ENCODE measurements at places on chromosomes 3 and 15.

- no peak for DNase-seq
Measured at GRCh38 chr3:60307562-60308199, 943.6 kb downstream of the FHIT start.

DNA sequence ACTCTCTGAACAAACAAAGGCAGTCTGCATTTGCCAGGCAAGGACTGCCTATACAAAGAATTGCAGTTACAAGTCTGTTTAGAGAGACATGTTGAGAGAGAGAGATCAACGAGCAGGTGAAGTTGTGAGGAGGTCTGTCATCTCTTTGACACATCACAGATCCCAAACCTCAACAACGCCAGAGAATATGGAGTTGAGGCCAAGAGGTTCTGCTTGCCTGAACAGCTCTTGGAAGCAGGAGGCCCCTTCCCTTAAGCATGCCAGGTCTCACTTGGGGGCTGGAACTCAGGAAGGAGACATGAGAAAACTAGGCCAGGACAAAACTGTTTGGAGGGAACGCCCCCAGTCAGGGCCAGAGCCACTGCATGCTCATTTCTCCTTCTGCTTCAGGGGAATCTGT lies 22.3 kb upstream of the MUSTN1 start:
- DNase-seq: no peak

- no peak for DNase-seq
Measured at GRCh38 chr3:149000206-149000745, 8.9 kb downstream of the GYG1 start.

- DNase-seq: no peak
Measured at GRCh38 chr15:70237626-70238025, 139.9 kb upstream of the TLE3 start.

DNA sequence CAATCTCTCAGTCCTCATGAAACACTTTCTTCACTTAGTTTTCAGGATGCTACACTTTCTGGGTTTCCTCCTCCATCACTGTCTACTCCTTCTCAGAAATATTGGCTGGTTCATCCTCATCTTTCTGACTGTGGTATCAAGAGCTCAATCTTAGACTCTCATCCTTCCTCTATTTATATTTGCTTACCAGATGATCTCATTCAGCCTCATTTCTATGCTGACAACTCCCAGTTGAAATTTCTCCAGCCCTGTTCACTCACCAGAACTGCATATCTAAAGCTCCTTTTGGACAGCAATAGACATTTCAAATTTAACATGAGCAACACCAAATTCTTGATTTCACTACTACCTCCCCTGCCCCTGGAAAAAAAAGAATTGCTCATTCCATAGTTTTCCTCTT lies 48.0 kb upstream of the FBN1 start:
- DNase-seq: no peak

DNA sequence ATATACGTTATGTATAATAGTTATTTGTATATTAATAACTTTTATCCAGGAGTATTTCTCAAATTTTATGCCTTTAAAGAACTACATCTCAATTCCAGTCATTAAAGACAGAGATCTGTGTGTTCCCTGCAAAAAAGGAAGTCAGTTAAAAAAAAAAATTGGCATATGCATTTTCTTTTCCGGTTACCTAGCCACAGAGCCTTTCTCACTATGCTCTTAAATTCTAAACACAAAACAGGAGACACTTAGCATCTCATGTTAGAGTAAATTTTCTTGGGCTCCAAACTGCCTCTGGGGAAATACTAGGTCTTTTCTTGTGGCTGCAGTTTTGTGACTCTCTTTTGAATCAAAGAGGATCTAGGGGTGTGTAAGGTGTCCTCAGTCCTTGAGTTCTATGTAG lies 105.9 kb downstream of the KCNH8 start:
- DNase-seq: no peak

GRCh38 chr3:27456554-27456953 lies 27.6 kb downstream of the SLC4A7 start:
- no peak for DNase-seq

DNA sequence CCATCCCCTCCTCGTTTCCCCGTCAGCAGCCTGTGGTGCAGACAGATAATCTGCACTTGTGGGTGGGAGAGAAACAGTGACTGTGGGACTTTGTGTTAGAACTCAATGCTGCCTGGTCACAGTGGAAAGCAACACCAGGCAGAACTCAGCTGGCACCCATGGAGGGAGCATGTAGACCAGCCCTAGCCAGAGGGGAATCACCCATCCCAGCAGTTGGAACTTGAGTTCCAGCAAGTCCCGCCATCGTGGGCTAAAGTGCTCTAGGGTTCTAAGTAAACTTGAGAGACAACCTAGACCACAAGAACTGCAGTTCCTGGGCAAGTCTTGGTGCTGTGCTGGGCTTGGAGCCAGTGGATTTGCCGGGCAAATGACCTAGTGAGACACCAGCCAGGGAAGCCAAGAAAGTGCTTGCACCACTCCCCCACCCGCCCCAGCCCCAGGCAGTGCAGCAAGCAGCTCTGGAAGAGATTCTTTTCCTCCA lies 24.4 kb downstream of the ISG20 start:
- DNase-seq: no peak

DNA sequence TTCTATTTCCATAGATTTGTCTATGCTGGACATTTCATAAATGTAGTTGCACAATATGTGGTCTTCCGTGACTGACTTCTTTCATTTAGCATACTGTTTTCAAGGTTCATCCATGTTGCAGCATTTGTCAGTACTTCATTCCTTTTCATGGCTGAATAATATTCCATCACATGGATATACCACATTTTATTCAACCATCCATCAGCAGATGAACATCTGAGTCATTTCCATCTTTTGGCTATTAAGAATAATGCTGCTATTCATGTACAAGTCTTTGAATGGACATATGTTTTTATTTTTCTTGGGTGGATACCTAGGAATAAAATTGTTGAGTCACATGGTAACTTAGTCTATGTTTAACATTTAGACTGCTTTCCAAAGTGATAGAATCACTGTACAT lies 99.3 kb upstream of the RAD18 start:
- DNase-seq: no peak

- DNase-seq: no peak
Measured at GRCh38 chr15:80418892-80419537, 14.8 kb downstream of the ARNT2 start.

GRCh38 chr15:50186090-50186489 lies 4.1 kb downstream of the SLC27A2 start:
- no peak for DNase-seq

- DNase-seq: no peak
Measured at GRCh38 chr3:121362035-121362734, 183.6 kb downstream of the POLQ start.

DNA sequence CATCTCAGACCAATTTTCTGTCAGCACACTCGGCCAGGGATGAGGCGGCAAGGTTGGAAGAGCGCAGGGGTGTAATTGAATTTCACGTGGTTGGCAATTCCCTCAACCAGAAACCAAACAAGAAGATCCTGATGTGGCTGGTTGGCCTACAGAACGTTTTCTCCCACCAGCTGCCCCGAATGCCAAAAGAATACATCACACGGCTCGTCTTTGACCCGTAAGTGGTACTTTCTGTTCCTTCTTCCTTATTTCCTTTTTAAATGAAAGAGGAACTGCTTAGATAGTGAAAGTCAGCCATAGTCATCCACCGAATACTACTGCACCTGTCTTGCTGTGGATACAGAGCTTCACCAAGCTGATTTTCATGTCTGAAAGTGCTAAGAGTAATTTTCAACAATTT lies 60.1 kb downstream of the SGO1 start:
- peak; percentile 29 for DNase-seq

DNA sequence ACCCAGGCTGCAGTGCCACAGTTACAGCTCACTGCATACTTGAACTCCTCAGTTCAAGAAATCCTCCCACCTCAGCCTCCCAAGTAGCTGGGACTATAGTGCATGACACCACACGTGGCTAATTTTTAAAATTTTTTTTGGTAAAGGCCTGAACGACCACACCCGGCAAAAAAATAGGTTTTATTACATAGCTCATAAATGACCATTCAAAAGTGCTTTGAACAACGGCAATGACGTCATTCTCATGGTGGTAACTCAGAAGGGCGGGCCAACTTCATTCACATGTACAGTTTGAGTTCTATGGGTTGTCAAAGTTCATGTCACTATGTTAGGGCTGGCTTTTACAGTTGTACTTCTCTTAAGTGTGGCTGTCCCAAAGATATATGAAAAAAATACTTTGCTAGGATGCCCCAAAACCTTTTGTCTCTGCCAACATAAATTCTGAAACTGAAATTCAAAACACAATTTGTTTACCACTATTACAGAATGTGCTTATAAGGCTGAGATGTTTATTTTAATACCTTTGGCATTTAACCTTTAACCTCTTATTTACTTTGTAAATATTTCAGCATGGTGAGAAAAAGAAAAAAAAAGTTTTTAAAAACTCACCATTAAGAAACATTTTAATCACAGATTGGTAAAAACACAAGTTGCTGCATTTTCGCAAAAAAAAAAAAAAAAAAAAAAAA lies 6.2 kb downstream of the MYO1E start:
- no peak for DNase-seq

GRCh38 chr15:61680260-61681037 lies 379.8 kb downstream of the VPS13C start:
- no peak for DNase-seq

- no peak for DNase-seq
Measured at GRCh38 chr15:40543082-40543481, 21.8 kb downstream of the CCDC32 start.

DNA sequence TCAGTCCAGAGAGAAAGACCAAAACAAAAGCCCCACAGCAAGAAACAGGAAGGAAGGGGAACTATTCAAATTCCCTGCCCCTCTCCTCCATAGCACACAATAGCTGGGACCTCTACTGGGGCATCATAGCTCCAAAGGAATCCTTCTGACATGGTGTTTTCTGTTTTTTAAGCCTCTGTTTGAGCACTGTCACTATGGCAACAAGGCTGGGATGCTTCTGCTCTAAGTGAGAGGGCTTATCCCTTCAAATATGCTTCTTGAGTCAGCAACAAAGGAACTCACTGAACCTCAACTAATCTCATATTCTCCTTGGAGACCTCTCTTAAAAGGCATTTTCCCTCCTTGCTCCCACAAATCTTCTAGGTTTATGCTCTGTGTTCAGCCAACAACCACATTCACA lies 40.5 kb downstream of the MYLK start:
- no peak for DNase-seq

GRCh38 chr3:195079636-195080035 lies 191.3 kb downstream of the XXYLT1 start:
- DNase-seq: no peak

GRCh38 chr15:89206908-89207331 lies 14.5 kb downstream of the RLBP1 start:
- DNase-seq: peak; percentile 72

GRCh38 chr15:40358471-40359353 lies 693 bp downstream of the DISP2 start:
- no peak for DNase-seq

GRCh38 chr15:27527490-27528067 lies 556.6 kb downstream of the GABRG3 start:
- no peak for DNase-seq

DNA sequence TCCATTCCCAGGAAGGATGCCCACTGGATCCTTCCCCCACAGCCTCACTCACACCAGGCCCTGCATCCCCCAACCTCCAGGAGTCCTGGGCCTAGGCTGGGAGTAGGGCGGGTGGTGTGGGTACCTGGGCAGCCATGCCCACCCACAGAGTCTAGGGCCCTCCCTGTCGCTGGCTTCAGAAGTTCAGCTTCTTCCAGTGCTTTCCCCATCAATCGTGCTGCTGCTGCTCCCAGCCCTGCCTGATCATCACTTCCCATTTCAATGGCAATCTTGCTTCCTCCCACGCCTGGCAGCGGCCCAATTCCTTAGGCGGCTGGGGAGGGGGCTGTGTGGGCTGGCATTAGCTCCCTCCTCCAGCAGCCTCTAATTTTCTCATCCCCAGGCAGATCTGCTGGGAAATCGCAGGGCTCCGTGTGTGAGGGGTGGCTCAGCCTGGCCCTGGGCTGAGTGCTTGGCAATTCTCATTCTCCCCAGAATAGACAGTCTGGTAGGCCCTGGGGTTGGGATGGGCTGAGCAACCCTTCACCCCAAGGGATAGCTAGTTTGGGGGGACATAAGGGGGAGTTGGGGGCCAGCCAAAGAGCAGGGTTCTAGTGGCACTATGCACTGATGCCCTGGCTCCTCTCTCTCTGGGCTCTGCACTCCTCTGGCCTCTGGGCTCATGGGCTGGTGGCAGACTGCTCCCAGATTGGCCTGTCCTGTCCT lies 66.4 kb downstream of the SCN5A start:
- peak; percentile 20 for DNase-seq

DNA sequence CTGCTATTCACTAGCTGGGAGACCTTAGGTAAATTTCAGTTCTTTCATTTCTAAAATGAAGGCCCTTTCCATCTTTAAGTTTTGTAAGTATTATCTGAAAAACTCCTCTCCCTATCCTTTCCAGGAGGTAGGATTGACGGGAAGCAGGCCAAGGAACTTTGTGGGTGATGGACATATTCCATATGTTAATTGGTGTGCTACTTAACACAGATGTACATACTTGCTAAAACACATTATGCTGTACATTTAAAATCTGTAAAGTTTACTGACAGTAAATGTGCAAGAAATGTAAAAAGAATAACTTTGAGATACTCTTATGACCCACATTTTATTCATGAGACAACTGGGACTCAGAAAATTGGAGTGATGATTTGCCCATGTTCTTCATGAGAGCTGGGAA lies 329.8 kb upstream of the LRRC3B start:
- no peak for DNase-seq

DNA sequence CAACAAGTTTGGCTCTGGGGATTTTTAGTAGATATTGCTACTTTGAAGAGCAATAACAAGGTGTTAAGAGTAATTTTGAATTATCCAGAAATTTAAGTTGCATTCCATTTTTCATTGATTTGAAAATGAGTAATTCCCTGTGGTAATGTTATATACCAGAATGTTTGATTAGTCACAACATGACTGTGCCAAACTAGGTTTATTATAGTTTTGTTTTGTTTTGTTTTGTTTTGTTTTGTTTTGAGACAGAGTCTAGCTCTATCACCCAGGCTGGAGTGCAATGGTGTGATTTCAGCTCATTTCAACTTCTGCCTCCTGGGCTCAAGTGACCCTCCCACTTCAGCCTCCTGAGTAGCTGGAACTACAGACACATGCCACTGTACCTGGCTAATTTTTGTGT lies 40.7 kb downstream of the CNOT10 start:
- DNase-seq: no peak

- no peak for DNase-seq
Measured at GRCh38 chr3:47294392-47294791, 11.6 kb downstream of the KLHL18 start.

DNA sequence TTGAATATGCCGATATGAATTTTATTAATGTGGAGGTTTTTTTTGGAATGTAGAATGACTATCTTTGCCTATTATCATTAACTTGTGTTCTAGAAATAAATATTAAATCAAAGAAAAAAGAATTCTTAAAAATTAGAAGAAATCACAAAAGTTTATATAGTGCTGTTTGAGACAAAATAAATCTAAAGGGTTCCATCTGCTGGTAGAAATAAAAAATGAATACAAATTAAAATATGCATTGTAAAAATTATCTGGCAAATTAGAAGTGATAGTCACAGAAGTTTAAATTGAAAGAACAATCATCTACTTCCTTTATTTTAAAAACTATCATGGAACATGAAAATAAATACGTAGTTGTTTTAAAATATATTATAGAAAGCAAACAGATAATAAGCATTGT lies 22.7 kb upstream of the ZBTB20 start:
- no peak for DNase-seq

GRCh38 chr15:38512901-38513300 lies 51.7 kb downstream of the RASGRP1 start:
- no peak for DNase-seq

GRCh38 chr3:106345353-106346027 lies 476.7 kb upstream of the CBLB start:
- no peak for DNase-seq

- DNase-seq: peak; percentile 68
Measured at GRCh38 chr3:49017971-49018706, at the start of gene DALRD3. Gene DALRD3, minus strand, starts transcription at chr3:49018580. Its CDS starts 16 bp downstream, at chr3:49018564.

- no peak for DNase-seq
Measured at GRCh38 chr3:195260280-195260905, 10.6 kb downstream of the XXYLT1 start.
